ENCODE measurements at places on chromosomes 2 and 18. TPM values are rescaled to one million over a fixed set of nuclear protein-coding genes. Genes with fewer than 3 reads are reported as not detected.

The C1D gene
- total RNA-seq, result 15.1 TPM

The HTRA2 gene
- 42.3 TPM for total RNA-seq

The FAM228A gene
- 0.52 TPM for total RNA-seq

The ARL6IP6 gene
- total RNA-seq, result 26.1 TPM

The NEU2 gene
- total RNA-seq, result not detected

The RND3 gene
- total RNA-seq, result 44.4 TPM

The HAAO gene
- 4.2 TPM for total RNA-seq

The FEV gene
- total RNA-seq, result not detected

The TLX2 gene
- not detected for total RNA-seq

The FBXO36 gene
- total RNA-seq, result 2.1 TPM

The HOXD11 gene
- not detected for total RNA-seq

The PROC gene
- total RNA-seq, result not detected

The STPG4 gene
- total RNA-seq, result not detected

The SH2D6 gene
- total RNA-seq, result not detected

The DOK1 gene
- 12.0 TPM for total RNA-seq
